Stimulated activated CD4-positive, alpha-beta T cell treated with anti-CD3 and anti-CD28 coated beads, Interleukin-2, amount 100 ng/mL, for 48 hours (primary cell): ENCODE measurements at places on chromosomes 6 and 20.

DNA sequence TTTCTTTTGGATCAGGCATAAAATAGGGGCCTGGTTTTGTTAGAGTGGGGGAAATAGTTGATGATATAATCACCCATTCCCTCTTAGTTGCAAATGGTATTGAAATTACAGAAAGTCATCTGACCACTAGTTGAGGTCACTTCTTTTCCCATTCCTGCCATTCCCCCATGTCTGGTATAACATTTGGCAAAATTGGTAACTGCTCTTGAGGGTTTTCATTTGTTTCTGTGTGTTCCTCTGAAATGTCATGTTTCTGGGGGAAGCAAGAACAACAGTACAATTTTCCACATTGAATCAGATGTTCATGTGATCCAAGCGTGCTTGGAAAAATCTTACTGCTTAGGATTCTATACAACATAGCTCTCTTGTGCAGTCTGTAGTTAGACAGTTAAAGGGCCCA lies 7.3 kb downstream of the AIG1 start:
- no peak for DNase-seq

- no peak for DNase-seq
Measured at GRCh38 chr6:45666846-45667245, 289.1 kb upstream of the SUPT3H start.

GRCh38 chr6:69756907-69757306 lies 39.9 kb downstream of the LMBRD1 start:
- no peak for DNase-seq

GRCh38 chr6:3693831-3694230 lies 57.7 kb downstream of the PXDC1 start:
- DNase-seq: no peak

DNA sequence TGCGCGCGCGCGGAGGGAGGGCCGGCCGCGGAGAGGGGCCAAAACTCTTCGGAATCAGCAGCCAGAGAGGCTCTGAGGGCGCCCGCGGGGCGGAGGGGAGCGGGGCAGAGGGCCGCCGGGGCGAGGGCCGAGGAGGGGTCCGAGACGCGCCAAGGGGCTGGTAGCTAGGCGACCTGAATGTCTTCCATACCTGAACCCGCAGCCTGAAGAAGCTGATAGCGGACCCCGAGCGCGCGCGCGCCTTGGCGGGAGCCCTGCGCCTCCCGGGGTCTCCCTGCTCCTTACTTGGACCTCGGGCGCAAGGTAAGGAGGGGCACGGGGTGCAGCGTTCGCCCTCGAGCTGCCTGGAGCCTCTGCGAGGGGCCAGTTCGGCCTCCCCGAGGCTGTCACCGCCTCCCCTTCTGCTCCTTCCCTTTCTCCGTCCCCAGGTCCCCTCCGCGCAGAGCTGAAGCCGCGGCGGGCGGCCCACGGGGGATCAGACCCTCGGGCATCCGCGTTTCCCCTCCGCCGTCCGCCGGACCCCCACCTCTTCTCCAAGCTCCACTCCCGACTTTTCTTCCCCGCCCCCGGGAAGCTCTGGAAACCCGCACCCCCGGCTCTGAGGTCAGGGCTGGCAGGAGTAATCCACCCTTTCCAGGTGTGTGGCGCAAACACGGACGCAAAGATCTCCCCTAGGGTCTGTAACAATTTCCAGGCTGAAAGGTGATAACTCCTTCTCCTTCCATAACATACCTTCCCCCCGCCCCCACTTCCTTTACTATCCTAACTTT lies 13.1 kb upstream of the DEK start:
- no peak for DNase-seq

DNA sequence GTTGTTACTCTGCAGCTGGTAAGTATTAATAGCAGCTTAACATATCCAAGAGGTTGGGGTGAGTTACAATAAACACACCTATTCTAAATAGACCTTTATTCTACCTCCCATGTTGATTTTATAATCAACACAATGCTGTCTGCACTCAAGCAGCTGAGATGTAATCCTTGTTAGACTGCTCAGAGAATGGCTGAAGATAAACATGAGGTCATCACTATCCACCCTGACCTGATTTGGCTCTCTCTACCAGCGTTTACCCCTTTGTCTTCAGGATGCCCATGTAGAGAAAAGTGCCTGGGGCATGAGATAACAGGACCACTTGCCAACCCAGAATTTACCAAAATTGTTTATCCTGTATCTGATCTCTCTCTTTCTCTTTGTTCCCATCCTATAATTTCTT lies 220.7 kb upstream of the DEFB112 start:
- no peak for DNase-seq

- no peak for DNase-seq
Measured at GRCh38 chr6:52115145-52115741, 27.8 kb upstream of the PKHD1 start.

DNA sequence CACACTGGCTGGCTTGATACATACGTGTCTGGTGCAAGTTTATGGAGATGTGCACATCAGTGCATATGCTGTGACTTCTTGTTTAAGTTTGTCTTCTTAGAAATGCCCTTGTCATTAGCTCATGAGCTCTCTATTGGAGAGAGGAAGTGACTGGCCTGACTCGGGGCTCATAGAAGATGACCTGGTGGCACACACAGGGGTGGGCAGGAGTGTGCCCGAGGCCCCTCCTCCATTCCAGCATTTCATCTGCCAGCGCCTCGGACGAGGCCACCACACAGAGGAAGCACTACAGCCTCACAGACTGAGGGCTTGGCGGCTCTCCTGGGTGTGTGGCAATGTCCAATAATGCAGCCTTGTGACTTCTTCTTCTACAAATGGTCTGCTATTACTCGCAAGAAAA lies 109.7 kb downstream of the FAM120B start:
- DNase-seq: no peak

DNA sequence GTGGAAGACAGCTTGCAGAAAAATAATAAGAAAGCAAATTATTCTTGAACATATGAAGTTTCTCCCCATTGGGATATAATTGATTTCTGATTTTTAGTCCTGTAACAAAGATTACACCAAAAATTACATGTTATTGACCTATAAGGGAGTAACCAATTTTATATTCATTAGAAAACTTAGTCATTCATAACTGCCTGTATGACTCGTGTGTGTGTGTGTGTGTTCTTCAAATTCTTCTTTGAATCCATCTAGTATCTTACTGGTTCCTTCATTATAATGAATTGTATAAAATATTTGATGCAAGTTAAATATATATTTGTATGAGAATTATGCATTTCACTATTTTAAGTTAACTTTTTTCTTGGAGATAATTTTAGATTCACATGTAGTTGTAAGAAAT lies 310.4 kb downstream of the HAO1 start:
- no peak for DNase-seq
